Fibroblast of villous mesenchyme (primary cell): ENCODE measurements at places on chromosomes 5 and 9. TPM values are rescaled to one million over a fixed set of nuclear protein-coding genes. Genes with fewer than 3 reads are reported as not detected.

The SPATA31D1 gene
- total RNA-seq: not detected in 2 replicates

The SLC4A9 gene
- not detected in 2 replicates for total RNA-seq

The PCDHA8 gene
- total RNA-seq: under 0.01 TPM in 2 replicates

The TAF11L10 gene
- total RNA-seq: not detected in 2 replicates

The CCDC171 gene
- total RNA-seq: 2.2 and 2.3 TPM in 2 replicates

The SNX24 gene
- 28.0 and 29.8 TPM in 2 replicates for total RNA-seq

The FAM151B gene
- total RNA-seq: 8.6 and 8.7 TPM in 2 replicates

The MUSK gene
- total RNA-seq: under 0.01 TPM in 1 of 2 replicates, not detected in the other

The CRAT gene
- 33.2 and 38.7 TPM in 2 replicates for total RNA-seq

The FOXD4 gene
- total RNA-seq: under 0.01 and 0.43 TPM in 2 replicates
